ENCODE measurements at places on chromosomes 6 and 20.

DNA sequence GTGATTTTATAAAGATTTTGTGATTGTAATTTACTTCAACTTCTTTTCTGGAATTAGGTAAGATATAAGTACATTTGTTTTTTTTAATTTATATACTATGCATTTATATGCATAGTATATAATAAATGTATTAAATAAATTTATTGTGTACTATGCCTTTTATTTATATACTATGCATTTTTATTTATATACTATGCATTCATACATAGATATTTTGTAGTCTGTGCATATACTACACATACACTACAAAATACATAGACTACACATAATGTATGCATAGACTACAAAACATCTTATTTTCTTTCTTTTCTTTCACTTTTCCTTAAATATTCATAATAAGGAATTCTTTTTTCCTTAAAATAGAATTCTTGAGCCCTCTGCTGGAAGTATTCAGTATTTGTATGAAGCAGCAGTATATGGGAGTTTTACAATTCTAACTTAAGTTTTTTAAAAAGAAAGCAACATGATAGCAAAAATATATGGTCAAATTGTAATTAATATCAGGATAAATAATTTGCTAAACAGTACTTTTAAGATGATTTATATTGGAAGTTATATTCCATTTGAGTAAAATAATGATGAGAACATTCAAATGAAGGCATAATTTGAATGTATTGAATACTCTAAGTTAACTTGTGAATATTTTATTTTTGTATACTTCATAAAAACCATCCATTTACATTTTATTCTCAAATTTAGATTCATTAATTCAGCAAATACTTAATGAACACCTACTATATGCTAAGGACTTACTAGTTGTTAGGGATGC is 129.3 kb downstream of the KLHL32 start:
- no peak for ATAC-seq

DNA sequence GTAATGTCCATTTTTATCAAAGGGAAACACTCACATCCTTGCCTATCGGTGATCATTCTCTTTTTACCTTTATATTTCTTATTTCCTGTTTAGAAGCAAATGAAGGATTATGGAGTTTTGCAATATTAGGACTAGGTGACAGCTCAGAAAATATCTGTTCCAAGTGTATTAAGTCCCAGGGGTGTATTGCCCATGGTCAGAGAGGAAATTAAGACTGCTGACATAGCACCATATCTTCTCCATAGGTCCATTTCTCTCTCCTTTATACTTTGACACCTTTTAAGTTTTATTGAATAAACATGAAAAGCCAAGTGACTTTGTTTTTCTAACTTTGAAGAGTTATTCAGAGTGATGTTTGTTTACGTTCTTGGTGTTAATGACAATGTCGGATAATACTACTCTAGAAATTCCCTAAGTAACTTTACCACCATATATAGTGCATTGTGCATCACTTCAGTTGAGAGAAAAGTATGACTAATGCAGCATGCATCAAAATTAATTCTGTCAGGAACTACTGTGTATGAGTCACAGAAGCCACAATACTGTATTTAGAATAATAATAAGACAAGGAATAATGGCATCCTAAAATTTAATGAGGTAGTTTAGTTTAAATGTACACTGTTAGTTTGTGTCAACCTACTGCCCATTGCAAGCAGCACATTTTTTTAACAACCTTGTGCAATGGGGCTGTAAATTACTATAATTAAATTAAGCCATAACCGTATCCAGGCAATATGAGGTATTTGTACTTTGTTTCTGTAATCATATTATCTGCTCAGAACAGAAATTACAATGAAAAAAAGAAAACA is 474.4 kb upstream of the RNF217 start:
- no peak for ATAC-seq

- peak; percentile 86 for ATAC-seq
Observed at GRCh38 chr6:27902335-27903314, 9.6 kb downstream of the OR2B2 start.

DNA sequence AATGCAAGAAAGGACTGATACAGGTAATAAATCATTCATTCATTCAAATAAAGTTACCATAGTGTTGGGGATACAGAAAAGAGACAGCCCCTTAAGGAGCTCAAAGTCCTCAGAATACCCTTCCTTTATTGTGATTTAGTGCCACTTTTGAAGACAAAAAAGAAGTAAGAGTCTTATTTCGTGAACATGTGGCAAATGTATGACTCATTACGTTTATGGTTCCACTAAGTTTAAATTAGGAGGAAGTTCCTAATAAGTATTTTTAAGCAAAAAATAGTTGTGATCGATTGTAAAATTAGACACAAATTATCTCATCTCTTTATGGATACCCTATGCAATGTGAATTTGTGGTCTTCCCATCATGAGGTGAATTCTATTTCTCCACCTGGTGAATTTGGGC is 38.5 kb upstream of the GCLC start:
- no peak for ATAC-seq

DNA sequence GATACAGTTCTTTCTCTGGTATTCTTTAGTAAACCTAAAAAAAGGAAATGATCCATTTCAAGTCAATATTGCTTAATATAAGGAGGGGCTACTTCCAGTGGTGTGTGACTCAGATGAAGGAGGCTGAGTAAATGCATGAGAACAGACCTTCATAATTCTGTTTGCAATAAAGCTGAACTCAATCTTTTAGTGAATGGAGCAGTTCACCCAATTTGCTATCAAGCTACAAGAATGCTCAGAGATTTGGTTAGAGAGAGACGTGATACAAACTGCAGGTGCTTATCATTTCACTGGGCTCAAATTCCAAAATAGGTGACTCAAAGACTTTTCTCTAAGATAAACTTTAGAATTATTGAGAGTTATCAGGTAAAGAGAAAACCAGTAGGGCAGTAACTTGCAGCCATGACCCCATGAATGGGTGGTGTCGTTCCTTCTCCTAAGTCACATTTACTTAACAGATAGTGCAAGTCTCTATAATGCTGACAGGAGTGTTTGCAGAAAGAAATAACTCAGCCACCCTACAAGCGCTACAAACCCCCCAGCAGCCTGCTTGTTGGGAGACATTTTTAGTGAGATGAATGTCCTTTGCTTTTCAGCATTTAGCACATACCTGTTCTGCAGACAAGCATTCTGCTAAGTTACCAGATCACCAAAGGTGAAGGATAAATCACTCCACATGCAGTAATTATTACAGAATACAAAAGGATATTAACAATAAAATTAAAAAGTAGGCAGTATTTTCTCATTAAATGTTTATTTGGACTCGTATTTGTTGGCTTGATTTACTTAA is 16.4 kb upstream of the BLOC1S5 start:
- ATAC-seq, result no peak
